Posterior cingulate gyrus (tissue), 11 donors: ENCODE measurements at places on chromosomes 6 and 20.

DNA sequence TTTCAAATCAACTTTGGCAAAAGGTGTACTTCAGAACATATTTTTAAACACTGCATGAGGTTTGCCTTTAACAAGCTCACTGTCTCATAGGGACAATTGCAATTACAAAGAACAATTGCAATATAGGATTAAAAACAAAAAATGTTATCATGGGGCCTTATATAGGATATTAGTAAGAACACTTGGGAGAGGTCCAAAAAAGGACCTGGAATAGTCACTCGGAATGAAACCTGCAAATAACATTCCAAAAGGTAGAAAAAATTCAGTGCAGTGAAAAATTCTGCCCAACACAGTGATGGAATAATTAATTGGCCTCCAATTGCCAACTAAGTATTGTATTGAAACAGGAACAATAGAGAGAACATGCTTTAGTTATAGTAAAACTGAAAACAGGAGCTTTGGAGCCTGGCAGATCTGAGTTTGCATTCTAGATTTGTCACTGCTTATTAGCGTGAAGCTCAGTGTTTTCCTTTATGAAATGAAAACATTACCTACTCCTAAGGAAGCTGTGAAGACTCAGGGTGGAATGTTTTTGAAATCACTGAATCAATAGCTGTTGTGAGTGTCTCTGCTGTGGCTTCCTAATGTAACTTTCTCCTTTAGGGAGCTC is 172.6 kb upstream of the BMP5 start:
- no peak for DNase-seq

- DNase-seq: no peak
Measured at GRCh38 chr20:32871627-32872160, 13.0 kb downstream of the EFCAB8 start.

- no peak for DNase-seq
Measured at GRCh38 chr6:2072453-2072852, 173.0 kb downstream of the GMDS start.

GRCh38 chr6:105934708-105935107 is 151.4 kb upstream of the PRDM1 start:
- DNase-seq: no peak

- DNase-seq: no peak
Measured at GRCh38 chr20:9756660-9757059, 82.2 kb downstream of the PAK5 start.

- DNase-seq: no peak
Measured at GRCh38 chr20:39112178-39112743, 150.1 kb downstream of the DHX35 start.

GRCh38 chr6:143328876-143329275 is 121.6 kb downstream of the ADAT2 start:
- no peak for DNase-seq

GRCh38 chr6:26142026-26142425 is 54.8 kb downstream of the HFE start:
- DNase-seq: no peak

GRCh38 chr6:31829633-31830283 is 2.2 kb downstream of the HSPA1B start:
- DNase-seq: peak; percentile 59

DNA sequence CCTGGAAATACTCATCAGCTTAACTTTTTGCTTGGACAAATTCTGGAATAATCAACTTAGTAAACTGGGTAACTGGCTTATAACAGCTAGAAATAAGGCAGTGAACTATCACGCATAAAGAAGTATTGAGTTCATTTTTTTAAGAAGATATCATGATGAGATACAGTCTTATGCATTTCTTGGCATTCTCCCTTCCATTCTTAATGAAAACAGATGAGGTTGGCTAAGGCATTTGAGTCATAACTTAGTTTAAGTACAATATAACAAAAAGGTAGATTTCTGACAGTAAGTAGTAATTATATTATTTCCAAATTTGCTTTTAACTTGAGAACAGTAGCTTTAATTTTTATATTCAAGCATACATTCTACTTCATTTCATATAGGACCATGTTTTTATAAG is 56.1 kb downstream of the SAMD5 start:
- no peak for DNase-seq

- peak; percentile 54 for DNase-seq
Measured at GRCh38 chr20:59207742-59208357, 44.2 kb downstream of the ZNF831 start.

DNA sequence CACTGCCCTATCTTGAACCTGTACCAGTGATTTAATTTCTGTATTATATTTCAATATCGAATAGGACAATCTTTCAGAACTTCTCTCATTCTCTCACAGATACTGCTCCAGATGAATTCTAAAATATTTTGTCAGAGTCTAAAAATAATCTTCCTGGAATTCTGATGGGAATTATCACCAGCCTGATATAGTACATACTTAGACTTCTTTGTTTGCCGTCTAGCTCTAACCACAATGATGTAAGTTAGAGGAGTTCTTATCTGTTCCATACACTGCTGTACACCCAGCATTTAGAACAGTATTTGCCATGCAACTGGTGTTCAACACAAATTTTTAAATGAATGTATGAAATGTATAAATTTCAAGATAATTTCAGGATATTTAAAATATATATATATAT is 1.3 kb upstream of the HUS1B start:
- DNase-seq: no peak

GRCh38 chr20:46953596-46953995 is 59.0 kb downstream of the EYA2 start:
- no peak for DNase-seq

DNA sequence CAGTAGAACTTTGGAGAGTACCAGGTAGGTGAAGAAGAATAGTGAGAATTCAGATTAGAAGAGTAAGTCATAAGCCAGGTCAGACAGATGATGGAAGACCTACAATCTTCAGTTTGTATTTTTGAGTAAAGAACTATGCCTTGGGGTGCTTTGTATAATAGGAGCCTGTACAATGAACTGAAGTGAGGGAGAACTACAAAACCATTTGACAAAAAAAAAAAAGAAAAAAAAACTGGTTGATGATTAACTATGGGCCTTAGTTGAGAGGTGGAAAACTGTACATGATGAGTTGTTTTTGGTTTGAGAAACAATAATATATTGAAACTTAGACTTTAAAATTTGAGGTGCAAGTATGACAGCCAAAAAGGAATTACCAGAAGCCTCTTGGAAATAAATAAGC is 25.7 kb downstream of the VTA1 start:
- DNase-seq: no peak

DNA sequence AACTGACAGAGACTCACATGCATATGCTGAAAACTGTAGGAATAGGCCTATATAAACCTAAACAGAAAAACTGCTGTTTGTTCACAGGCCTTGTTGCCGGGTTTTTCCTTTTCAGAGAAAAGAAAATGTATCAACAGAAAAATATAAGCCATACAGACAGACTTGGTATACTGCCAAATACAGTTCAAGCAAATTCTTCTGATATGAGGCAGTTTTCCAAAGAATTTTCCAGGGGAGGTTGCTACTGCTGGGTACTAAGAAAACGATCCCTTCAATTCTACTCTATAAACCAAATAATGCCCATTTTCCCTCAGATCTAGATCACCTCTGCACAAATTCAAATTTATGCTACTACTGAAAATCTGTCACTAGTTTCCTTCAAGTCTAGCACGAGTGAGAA is 59.4 kb downstream of the ME1 start:
- DNase-seq: no peak

DNA sequence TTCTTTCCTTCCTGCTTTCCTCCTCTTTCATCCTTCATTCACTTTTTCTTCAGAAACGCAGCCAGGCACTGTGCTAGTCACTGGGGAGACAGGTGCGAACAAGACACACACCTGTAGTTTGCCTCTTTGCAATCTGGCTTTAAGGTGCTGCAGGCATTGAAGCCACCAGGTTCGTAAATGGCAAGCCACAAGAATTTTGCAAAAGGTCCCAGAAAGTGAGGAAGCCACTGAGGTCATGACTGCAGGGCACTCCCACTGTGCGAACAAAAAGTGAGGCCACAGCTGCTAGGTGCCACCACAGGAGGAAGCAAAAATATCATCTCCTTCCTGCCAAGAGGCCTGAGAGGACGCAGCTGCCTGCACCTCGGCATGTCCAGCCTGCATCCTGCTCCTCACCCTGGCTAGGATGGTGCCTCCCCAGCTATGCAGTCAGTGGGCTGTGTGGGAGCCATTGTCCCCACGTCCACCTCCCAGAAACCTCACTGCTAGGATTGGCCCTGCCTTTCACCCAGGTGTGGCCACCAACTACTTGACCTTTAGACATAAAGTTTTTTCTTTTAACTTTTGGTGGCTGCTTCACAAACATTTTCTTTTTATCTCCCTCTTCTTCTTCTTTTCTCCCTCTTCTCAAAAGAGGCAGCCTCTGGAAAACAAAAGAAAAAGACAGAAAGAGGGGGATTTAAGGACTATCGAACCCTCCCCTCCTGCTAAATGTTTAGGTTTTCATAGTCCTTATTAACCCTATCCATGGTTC is 230.8 kb downstream of the BCAS1 start:
- no peak for DNase-seq

DNA sequence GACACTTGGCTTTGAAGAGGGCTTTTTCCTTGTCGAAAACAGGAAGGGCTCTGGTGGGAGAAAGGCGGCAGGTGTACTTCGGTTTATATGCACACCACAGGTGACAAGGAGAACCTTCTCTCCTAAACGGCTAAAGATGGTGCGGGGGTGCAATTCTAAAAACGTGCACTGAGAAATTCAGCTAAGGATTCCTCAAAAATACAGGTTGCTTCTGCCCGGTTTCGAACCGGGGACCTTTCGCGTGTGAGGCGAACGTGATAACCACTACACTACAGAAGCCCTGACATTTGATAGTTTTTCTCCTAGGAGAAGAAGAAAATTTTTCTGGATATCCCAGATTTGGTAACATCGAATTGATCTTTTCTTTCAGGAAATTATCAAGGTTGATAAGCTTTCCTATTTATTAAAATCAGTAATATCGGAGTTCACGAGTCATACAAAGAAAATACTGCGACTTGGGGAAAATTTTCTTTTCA is 32.0 kb downstream of the POM121L2 start:
- DNase-seq: no peak

- peak; percentile 99 for DNase-seq
Measured at GRCh38 chr20:33686100-33686983, at the start of gene E2F1. Gene E2F1 (minus strand): TSS chr20:33686385. CDS start chr20:33686264, 121 bp downstream.

GRCh38 chr6:87544474-87544735 is 45.4 kb downstream of the RARS2 start:
- DNase-seq: no peak

DNA sequence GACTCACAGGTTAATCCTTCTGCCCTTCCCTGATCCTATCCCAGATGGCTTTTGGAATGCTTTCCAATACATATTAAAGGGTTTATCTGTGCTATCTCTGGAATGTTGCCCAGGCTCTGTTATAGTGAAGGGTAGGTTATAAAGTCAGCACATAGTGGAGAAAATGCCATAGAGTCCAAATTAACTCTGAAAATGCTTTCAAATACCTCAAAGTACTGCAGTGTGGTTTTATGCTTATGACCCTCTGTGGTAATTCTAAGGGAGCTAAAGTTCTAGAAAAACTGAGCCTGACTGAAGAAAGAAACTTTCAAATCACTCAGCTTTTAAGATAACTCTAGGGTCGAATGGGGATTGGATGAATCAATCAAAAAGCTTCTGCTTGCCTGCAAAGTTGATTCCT is 159.8 kb downstream of the PLCB1 start:
- no peak for DNase-seq

DNA sequence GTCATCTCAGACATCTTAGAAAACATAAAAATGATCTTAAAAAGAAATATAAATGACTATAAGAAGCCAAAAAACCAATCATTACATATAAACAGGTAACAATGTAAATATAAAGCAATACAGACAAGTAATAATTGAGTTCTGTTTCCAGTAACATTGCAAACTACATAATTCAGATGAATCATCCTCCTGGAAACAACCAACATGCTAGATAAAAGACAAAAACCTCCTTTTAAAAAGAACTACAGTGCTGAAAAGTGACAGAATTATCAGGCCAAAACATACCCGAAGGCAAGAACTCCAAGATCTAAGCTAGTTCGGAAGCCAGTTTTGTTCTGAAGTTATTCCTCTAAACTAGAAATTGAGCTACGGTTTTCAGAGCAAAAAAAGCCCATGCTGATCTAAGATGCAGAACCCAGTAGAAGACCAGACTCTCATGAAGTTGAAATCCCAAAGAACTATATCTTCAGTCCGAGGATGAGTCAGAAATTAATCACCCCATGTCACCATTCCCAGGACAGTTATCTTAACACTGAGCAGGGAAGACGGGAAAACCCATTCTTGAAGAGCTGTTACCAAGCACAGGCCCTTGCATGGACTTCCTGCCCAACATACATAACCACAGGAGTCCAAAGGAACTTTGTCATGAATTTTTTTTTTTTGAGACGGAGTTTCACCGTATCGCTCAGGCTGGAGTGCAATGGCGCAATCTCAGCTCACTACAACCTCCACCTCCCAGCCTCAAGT is 9.8 kb downstream of the PGM3 start:
- DNase-seq: no peak

- no peak for DNase-seq
Measured at GRCh38 chr20:53611449-53611894, 17.8 kb upstream of the ZNF217 start.

DNA sequence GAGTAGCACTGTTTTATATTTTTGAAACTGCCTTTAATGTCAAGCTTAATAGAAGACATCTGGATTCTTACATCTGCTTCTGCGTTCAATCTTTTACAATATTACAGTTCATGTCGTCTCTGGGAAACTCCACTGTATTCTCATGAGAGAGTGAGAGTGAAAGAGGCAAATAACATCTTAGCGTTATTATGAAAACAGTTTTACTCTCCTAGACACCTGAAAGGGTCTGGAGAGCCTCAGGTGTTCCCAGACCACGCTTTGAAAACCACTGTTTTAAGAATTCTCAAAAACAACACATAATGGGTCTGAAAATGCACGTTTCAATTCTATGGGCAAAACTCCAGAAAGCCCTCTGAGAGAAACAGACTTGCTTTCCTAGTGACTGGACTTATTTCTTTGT is 63.3 kb downstream of the ARHGAP18 start:
- DNase-seq: no peak

DNA sequence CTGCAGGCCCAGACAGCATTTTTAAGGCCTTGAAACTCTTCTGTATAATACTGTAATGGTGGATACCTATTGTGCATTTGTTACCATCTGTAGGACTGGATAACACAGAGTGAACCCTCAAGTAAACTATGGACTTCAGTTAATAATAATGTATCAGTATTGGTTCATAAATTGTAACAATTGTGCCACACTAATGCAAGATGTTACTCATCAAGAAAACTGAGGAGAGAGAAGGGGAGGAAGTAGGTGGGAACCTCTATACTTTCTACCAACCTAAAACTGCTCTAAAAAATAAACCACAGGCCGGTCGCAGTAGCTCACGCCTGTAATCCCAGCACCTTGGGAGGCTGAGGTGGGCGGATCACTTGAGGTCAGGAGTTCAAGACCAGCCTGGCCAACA is 10.8 kb downstream of the MAPK13 start:
- no peak for DNase-seq

- DNase-seq: no peak
Measured at GRCh38 chr20:19913927-19914614, 103.1 kb upstream of the NAA20 start.
